ENCODE measurements at places on chromosomes 4 and X.

GRCh38 chr4:42570221-42570620 lies 86.7 kb downstream of the ATP8A1 start:
- DNase-seq, result no peak

GRCh38 chr4:62360156-62360545 lies 1160.0 kb downstream of the ADGRL3 start:
- DNase-seq, result no peak

GRCh38 chrX:42023122-42023521 lies 99.8 kb upstream of the CASK start:
- DNase-seq, result no peak

- no peak for DNase-seq
Measured at GRCh38 chr4:24867766-24868296, 45.0 kb downstream of the CCDC149 start.

GRCh38 chr4:52748432-52748831 lies 2.8 kb downstream of the ERVMER34-1 start:
- DNase-seq, result no peak

DNA sequence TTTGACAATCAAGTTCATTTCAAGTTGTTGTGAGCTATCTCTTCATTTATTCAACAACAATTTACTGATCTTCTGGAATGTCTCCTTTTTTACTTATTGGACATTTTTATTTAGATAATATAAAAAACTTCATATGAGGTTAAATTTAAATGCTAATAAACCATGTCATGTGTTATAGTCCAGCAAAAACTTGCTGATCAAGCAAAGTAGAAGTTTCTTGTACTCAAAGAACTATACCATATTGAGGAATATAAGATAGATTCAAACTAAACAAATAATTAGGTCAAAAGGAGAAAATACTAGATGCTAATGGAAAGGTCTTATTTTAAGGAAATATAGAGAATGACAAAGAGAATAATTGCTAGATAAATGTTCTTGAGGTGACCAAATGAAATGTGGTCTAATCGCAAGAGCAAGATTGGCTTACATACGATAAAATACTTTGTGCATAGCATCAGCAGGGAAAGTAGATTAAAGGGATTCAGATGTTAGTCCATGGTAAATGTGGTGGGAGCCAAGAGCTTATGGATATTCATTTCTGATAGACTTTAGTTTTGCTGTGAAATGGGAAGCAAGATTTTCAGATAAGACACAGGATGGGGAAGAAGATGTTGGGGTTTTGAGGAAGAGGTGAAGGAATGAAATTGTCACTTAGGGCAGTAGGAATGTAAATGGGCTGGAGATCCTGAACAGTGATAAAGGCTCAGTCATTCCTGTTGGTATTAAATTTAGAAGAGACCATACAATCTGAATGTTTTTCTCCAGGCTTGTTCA lies 229.5 kb downstream of the MAPK10 start:
- no peak for DNase-seq

- no peak for DNase-seq
Measured at GRCh38 chr4:13348216-13348615, 135.9 kb downstream of the RAB28 start.

DNA sequence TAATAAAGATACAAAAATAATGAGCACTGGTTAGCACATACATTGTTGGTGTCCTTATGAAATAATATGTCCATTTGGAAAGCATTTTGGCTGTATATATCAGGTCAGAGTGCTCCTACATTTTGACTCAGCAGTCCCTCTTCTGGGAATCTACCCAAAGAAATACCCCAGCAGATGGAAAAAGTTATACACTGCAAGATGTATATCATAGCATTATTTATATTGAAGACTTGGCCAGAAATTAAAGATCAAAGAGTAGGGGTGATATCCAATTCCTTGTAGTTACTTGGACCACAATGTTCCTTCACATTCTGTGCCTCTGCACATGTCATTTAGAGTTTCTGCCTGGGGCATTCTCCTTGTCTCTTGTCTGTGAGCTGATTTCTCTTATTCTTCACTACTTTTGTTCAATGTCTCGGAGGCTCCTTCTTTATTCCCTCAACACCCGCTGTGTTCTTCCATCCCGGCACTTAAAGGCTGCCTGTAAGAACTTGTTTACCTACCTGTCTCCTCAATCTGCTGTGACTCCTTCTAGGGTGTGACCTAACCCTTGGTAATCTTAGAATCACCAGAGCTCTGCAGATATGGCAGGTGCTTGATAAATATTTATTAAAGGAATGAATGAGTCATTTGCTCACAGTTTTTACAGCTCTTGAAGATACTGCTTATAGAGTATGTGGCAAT lies 3.1 kb upstream of the TSPAN5 start:
- no peak for DNase-seq

- peak; percentile 55 for DNase-seq
Measured at GRCh38 chr4:1201851-1202525, 29.6 kb upstream of the SPON2 start.

- no peak for DNase-seq
Measured at GRCh38 chr4:21366840-21367239, 581.7 kb downstream of the KCNIP4 start.

GRCh38 chr4:19437008-19437407 lies 814.7 kb upstream of the SLIT2 start:
- no peak for DNase-seq

DNA sequence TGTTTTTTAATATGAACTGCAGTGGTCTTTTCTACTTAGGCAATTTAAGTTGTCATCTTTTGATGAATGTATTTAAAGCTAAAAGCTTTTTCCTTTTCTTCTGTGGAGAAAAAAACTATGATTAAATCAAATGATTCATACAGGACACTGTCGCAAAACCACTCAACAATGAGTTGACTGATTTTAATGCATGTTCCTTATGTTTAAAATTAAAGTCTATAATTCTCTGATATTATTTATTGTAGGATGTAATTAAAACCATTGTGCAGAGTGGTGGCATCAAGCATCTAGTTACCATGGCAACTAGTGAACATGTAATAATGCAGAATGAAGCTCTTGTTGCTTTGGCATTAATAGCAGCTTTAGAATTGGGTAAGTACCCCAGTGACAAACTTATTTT lies 172.5 kb downstream of the RAP1GDS1 start:
- no peak for DNase-seq

DNA sequence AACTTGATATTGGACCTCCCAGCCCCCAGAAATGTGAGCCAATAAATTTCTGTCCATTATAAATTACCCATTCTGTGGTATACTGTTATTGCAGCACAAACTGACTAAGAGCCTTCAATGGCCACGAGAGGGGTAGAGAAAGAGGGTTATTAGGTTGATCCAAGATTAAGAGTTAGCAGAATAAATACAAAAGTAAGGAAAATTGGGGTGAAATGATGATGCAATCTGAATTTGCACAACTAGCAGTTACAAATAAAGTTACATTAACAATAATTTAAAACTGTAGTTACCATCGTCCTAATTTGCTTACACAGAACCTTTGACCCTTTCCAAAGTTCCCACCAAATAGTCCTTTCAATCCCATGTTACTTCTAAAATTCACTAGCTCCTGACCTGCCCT lies 54.2 kb downstream of the F8 start:
- no peak for DNase-seq

GRCh38 chr4:140156529-140157171 lies 2.7 kb upstream of the MAML3 start:
- no peak for DNase-seq

GRCh38 chrX:9538544-9539045 lies 73.7 kb downstream of the TBL1X start:
- DNase-seq, result no peak

DNA sequence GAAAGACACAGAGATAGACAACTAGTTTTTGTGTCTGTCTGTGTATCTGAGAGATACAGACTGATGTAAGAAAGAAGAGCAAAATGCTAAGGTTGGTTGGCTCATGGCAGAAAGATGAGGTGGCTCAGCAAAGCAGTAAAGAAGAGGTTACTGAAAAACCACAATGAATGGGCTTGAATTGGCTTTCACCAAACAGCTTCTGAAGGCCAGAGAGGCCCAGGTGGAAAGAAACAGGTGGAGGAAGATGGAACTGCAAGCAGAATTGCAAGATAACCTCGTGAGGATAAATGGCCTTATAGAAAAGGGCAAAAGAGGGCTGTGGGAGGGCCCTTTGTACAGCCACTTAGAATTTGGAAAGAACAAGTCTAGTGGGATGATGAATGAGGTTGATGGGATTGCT lies 39.6 kb downstream of the GAB3 start:
- no peak for DNase-seq

DNA sequence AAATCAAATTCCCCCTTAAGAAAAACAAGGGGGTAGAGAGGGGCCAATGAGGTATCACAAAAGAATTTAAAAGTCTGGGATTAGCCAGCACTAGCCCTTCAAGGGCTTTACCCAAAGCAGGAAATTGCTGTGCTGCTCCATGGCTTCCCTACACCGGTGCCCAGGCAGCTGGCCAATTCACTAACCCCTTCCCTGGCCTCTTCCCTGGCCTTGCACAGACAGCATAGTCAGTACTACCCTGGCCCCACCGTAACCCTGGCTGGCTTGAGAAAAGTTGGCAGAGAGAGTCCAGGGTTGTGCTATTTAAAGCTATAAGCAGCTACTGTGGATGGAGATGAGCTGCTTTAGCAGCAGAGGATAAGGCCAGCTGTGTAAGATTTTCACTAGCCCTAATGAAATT lies 43.1 kb downstream of the ADAMTS3 start:
- no peak for DNase-seq
